Activated CD8-positive, alpha-beta memory T cell treated with anti-CD3 and anti-CD28 coated beads for 1 hour (primary cell): ENCODE measurements at places on chromosomes 1 and 21.

DNA sequence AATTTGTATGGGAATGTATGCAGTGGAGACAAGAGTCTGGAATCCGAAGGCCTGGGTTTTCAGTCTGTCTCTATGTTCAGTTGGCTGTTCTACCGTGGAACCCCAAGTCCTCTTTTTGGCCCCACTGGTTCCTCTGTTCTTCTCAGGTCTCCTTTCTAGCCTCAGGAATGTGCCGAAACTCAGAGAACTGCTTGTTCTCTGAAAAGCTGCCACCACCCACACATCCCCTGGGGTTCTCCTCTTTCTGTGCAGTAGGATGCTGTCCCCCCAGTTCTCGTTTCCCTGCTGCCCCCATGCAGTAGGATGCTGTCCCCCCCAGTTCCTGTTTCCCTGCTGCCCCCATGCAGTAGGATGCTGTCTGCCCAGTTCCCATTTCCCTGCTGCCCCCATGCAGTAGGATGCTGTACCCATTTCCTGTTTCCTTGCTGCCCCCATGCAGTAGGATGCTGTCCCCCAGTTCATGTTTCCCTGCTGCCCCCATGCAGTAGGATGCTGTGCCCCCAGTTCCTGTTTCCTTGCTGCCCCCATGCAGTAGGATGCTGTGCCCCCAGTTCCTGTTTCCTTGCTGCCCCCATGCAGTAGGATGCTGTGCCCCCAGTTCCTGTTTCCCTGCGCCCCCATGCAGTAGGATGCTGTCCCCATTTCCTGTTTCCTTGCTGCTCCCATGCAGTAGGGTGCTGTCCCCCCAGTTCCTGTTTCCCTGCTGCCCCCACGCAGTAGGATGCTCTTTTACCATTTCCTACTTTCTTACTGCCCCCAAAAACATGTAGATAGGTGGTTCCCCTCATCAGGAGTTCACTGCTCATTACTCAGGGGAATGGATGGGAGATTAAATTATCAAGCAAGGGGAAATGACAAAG lies 35.3 kb downstream of the OPTC start:
- no peak for DNase-seq

- DNase-seq: peak; percentile 70
Observed at GRCh38 chr1:52636721-52637695, 4.0 kb downstream of the SHISAL2A start.

- no peak for DNase-seq
Observed at GRCh38 chr1:230827801-230828200, 40.5 kb downstream of the C1orf198 start.

DNA sequence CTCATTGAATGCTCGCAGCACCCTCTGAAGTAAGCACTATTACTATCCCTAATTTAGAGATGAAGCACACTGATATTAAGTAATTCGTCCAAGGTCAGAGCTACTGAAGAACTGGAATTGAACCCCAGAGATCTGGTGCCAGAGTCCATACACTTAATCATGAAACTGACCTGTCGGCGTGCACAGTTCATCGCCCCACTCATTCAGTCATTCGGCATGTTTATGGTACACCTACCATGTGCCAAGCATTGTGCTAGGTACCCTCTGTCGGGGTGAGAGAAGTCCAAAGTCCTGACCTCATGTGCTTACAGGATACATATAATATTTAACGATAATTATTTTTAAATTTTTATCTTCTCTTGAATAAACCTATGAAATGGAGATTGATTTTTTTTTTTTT lies 5.6 kb upstream of the CENPS start:
- no peak for DNase-seq

- DNase-seq: no peak
Observed at GRCh38 chr1:103162360-103162759, 54.0 kb upstream of the COL11A1 start.

GRCh38 chr1:110321846-110322245 lies 17.3 kb upstream of the RBM15 start:
- no peak for DNase-seq

DNA sequence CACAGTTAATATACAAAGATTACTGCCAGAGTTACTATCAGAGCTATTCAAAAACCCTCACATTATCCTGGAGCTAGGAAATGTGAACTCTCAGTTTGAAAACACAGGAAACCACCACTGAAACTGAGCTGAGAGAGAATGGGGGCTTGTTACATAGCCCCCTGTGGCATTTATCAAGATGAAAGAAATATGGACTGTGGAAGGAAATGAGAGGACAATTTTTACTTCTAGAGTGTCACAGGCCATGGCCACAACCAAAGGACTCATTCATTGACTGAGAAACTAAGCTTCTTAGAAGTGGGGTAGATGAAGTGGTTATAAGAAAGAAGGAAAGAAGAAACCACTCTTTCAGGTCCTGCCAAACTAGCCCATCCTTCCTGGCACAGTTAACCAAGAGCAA lies 25.3 kb downstream of the DSTYK start:
- DNase-seq: no peak

- DNase-seq: no peak
Observed at GRCh38 chr1:202150602-202151001, 6.1 kb upstream of the ARL8A start.

DNA sequence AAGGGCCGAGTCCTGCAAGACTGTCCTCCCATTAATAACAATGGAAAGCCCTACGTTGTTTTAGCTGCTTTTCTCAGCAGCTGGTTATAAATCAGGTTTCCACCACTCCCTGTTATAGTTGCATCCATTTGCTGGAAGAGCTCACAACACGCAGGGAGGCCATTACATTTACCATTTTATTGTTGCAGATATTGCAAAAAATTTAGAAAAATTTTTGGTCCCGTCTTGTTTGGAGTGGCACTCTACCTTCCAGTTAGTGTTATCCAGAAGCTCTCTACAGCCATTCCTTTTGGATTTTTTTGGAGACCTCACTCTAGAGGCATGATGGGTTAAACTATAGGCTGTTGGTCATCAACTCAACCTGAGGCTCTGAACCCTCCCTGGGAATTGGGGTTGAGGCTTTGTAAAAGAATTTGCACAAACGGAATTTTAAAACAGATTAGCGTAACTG lies 1532.1 kb upstream of the TPTE start:
- no peak for DNase-seq

- DNase-seq: no peak
Observed at GRCh38 chr1:76351655-76352054, 277.1 kb downstream of the ST6GALNAC3 start.

GRCh38 chr1:78483903-78484302 lies 6.9 kb upstream of the PTGFR start:
- DNase-seq: no peak

DNA sequence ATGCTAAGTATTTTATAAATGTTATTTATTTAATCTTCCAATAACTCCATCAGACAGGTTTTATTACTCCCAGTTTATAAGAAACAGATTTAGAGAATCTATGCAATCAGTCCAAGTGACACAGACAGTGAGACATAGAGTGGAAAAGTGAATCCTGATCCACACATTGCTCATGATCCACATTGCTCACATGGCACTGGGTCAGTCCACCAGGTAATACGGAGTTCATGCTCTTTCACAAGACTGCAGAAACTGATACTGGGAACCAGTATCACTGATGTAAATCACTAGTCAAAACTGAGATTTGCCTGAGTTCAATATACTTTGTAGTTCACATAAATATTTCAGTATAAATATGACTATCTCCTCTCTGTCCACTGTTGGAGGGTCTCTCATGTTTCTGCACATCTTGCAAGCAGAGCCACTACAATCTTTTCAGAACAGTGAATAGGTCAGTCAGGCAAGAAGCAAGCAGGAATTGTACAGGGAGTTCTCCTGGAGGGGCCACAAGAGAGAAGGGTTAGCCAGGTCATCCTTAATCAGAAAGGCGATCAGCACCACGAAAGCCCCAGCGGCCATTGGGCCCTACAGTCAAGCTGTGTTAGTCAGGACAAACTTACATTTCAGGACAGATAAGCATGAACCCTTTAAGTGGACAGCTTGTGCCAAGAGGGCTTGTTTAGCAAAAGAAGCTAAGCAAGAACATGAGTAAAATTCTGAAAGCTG lies 275.4 kb upstream of the NR5A2 start:
- no peak for DNase-seq

DNA sequence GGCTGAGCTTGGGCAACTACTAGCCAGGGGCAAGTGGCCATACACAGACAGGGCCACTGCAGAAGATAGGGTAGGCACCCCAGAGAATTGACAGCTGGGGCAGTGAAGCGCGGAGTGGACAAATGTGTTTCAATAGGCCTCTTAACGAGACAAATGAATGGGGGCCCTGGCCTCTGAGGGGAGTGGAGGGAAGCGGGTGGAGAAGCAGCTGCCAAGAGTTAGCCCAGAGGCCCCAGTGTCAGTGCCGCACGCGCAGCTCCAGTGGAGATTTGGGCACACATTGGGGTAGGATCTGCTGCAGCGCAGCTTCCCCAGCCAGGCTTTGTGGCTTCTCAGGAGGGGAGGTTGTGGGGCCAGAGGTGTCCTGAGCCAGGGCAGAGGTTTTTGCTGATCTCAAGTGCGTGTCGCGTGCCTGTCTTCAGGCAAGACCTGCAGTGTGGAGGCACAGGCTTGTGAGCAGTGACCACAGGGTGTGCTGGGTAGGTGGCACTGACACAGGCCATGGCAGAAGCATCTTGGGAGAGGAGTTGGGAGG lies 16.9 kb downstream of the PTPRF start:
- no peak for DNase-seq
